ENCODE measurements at places on chromosomes 11 and 22.

GRCh38 chr11:68266121-68266891 is 5.5 kb downstream of the C11orf24 start:
- DNase-seq = no peak

DNA sequence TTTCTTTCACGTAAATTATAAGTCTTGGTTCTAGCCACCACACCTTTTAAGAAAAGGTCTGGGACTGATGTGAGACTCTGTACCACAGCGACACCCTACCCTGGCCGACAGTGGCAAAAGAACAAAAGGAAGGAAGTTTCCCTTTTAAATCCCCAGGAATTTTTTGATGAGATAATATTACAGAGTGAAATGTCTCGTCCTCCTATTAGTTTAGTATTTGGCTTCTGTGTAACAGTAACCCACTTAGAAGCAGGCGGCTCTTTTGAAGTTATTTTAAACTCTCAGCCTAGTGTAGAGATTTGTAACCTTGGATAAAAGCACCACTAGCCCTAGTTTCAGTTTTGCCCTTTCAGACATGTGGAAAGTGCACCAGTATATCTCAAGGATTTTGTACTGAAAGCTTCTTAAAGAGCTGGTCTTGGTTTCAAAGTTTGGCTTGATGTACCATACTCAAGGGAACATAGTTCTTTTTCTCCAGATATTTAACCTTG is 84.1 kb downstream of the C22orf31 start:
- no peak for DNase-seq

DNA sequence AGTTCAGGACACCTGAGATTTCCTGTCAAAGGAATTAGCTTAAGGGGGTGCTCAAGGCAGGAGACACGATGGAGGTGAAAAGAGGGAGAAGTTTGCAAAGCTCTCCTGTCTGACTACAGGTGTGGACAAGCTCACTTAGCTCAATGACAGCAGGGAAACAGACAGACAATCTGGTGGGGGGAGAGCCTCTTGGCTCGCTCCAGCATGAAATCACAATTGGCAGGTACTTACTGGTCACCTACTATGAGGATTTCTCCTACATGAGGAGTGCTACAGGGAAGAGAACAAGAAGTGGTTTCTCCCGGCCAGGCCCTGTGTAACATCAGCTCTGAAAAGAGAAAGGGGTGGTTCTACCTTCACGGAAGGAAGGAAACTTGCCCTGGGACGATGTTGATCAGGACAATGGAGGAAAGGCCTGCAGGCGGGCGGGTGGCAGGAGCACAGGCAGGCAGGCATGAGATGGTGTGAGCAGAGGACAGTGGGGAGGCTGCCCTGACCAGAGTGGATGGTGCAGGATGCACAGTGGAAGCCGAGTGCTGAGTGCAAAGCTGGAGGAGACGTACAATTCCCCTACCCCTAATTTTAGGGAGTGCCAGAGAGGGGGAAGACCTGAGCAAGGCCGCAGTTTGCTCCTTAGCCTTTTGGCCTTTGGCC is 57.9 kb upstream of the CRTAM start:
- DNase-seq = no peak

DNA sequence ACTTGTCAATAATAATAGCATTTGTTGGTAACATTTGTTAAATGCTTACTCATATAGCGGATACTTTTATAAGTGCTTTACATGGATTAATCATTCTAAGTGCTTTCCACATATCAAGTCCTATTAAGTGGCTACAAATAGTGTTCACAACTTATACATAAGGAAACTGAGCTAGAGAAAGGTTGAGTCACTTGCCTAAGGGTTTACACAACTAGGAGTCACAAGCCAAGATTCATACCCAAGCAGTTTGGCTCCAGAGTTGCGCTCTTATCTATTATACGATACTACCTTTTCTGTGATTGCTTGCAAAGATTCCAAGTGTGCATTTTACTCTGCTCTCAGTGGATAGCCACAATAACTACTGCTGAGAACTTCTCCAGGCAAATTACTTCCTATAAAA is 215.9 kb upstream of the CCDC90B start:
- no peak for DNase-seq

GRCh38 chr11:119651802-119652584 is 77.0 kb downstream of the NECTIN1 start:
- DNase-seq = no peak

- DNase-seq = peak; percentile 52
Observed at GRCh38 chr11:62444236-62444833, 25.5 kb downstream of the SCGB1A1 start.

DNA sequence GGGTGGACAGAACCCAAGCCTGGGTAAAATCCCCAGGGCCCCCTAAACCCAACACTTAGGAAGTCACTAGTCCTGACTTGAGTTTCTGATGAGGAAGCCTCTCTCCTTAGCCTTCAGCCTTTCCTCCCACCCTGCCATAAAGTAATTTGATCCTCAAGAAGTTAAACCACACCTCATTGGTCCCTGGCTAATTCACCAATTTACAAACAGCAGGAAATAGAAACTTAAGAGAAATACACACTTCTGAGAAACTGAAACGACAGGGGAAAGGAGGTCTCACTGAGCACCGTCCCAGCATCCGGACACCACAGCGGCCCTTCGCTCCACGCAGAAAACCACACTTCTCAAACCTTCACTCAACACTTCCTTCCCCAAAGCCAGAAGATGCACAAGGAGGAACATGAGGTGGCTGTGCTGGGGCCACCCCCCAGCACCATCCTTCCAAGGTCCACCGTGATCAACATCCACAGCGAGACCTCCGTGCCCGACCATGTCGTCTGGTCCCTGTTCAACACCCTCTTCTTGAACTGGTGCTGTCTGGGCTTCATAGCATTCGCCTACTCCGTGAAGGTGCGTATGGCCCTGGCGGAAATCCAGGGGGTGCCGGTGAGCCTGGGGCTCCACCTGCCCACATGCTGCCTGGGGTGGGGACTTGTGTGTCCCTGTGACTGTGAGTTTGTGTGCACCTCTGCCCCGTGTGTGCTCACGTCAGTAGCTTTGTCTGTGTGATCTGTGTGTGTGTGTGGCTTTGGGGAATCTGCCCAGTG is at the start of gene IFITM1:
IFITM1 (plus strand) TSS at position 254 of the 767 bp plus-strand sequence; CDS start at position 385, 131 bp downstream.
- peak; percentile 86 for DNase-seq

DNA sequence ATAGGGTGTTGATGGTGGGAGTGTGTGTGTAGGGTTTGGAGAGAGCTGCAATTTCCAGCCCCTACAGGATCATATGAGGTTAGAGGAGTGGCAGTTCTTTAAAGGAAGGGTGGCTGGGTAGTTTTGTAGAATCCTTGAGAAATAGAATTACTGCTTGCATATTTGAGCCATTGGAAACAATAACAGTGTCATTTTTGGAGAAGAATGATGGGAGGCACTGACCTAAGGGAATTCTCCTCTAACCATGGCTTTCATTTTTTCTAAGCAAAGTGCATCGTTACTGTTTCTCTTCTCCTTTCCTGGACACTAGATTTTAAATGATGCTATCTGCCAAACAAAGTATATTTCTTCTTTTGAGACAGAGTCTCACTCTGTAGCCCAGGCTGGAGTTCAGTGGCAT is 66.9 kb upstream of the RRM1 start:
- no peak for DNase-seq

DNA sequence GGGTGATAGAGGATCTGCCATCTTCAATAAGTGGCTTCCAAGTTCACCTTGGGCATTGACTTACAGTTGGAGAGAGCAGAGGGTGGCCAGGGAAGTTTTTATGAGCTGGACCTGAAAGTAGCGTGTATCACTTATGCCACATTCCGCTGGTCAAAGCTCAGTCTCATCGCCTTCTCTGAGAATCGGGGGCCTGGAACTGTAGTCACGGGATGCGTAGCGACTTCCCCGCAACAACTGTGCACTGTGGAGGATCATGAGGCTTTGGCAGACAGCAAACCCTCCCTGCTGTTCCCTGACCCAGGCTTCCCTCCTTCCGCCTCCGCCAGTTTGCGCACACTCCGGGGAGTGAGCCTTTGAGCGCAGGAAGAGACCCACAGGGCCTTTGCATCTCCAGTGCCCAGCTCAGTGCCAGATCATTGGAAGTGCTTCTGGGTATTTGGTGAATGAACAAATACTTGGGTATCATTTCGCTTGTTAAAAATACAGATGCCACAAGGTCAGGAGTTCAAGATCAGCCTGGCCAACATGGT is 95.5 kb downstream of the CEP164 start:
- no peak for DNase-seq

DNA sequence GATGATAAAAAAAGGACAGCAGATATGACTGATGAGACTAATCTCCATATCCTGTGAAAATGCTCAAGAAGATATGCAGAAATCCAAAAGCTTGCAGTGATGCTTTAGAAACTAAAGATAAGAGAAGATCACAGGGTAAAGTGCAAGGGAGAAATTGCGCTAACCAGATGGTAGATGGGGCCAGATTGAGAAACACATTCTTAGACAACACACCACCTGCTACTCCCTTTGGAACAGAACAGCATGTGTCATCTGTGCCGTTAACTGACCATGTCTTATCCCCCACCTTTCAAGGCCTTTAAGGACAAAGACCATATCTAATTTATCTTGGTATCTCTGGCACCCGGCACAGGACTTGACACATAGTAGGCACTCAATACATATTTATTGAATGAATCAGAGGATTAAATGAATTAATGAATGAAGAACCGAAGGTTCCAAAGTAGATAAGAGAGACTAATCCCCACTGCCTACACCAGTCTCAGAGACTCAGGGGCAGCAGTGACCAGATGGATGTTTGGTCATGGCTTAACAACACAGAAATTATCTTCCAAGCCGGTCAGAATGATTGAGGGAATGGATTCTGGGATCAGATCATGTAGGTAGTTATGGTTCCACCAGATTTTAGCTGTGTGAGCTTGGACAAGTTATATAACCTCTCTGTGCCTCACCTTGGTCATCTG is 12.3 kb upstream of the P2RY2 start:
- DNase-seq = no peak

- no peak for DNase-seq
Observed at GRCh38 chr11:1597331-1597993, 632 bp downstream of the KRTAP5-2 start.

- DNase-seq = peak; percentile 42
Observed at GRCh38 chr11:116454020-116454645, 318.7 kb downstream of the BUD13 start.

DNA sequence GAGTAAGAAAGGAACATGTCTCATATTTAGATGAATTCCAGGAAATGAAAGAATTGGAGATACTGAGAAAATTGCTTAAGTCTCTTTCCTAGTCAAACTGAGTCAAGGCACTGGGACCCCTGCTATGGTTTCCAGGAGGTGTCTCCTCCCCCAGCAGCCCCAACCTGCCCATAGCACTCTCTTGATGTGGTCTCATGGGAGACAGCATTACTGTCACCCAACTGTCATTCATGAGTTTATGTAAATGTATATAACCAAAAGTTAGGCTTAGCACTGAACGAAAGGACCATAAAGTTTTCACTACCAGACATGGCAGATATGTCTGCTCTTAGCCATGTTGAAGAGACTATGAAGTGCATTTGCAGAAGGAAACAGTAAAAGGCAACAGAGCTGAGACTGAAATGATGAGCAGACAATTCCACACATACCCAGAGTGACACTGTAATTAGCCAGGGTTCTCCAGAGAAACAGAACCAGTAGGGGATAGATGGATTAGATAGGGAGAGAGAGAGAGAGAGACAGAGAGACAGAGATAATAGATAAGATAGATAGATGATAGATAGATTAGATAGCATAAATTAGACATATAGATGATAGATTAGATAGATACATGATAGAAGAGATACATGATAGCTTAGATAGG is 328.1 kb downstream of the BRD1 start:
- no peak for DNase-seq

GRCh38 chr11:76480241-76480640 is 35.4 kb downstream of the EMSY start:
- no peak for DNase-seq

GRCh38 chr11:74388678-74389327 is 9.4 kb downstream of the PGM2L1 start:
- DNase-seq = peak; percentile 80

- DNase-seq = no peak
Observed at GRCh38 chr11:69011624-69012091, 1.4 kb downstream of the MRGPRF start.

- no peak for DNase-seq
Observed at GRCh38 chr11:83908298-83908856, 622.2 kb upstream of the CCDC90B start.

DNA sequence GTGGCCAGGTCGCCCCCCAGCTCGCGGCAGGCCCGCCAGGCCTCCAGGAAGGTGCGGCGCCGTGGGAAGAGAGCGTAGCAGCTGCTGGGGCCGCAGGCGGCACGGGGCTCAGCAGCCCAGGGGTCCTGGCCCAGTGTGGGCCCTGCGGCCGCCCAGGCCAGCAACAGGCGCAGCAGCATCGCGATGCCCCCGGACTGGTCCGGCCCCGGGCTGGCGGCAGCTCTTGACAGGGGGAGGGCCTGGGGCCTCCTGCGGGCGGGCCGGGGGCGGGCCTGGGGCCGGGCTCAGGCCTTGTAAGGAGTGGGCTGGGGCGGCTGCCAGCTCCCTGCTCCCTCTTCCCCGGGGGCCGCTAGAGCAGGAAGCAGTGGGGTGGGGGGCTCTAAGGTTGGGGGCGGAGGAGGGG is at the start of gene CD248:
CD248 (minus strand) TSS at position 196 of the 403 bp plus-strand sequence; CDS start at position 179, 17 bp downstream.
- DNase-seq = no peak

- no peak for DNase-seq
Observed at GRCh38 chr11:128530118-128531074, 57.0 kb downstream of the ETS1 start.

GRCh38 chr11:8810540-8811301 is 100.3 kb upstream of the AKIP1 start:
- DNase-seq = peak; percentile 20

DNA sequence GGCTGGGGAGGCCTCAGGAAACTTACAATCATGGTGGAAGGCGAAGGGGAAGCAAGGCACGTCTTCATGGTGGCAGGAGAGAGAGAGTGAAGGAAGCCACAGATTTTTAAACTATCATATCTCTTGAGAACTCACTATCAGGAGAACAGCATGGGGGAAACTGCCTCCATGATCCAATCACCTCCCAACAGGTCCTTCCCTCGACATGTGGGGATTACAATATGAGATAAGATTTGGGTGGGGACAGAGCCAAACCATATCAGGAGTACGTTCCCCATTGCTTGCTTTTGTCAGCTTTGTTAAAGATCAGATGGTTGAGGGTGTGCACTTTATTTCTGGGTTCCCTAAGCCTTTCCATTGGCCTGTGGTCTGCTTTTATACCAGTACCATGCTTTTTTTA is 53.7 kb upstream of the E2F8 start:
- DNase-seq = no peak

- no peak for DNase-seq
Observed at GRCh38 chr22:47810505-47811500, 1048.4 kb downstream of the TBC1D22A start.

DNA sequence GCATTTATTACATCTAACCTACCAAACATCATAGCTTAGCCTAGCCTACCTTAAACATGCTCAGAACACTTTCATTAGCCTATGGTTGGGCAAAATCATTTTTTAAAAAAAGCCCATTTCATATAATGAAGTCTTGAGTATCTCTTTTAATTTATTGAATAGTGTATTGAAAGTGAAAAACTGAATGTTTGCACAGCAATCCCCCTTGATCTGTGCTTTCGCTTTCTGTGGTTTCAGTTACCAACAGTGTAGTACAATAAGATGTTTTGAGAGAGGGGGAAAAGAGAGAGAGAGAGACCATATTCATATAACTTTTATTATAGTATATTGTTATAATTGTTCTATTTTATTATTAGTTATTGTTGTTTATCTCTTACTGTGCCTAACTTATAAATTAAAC is 8.4 kb upstream of the MAP6 start:
- DNase-seq = peak; percentile 17

Measured in activated CD4-positive, alpha-beta T cell treated with anti-CD3 and anti-CD28 coated beads, Interleukin-2, Interleukin-6, amounts not matched to agents 100 ng/mL and 50 ng/mL, durations not matched to agents 16 hours and 8 hours (primary cell).